ENCODE measurements at places on chromosomes 2 and 18.

DNA sequence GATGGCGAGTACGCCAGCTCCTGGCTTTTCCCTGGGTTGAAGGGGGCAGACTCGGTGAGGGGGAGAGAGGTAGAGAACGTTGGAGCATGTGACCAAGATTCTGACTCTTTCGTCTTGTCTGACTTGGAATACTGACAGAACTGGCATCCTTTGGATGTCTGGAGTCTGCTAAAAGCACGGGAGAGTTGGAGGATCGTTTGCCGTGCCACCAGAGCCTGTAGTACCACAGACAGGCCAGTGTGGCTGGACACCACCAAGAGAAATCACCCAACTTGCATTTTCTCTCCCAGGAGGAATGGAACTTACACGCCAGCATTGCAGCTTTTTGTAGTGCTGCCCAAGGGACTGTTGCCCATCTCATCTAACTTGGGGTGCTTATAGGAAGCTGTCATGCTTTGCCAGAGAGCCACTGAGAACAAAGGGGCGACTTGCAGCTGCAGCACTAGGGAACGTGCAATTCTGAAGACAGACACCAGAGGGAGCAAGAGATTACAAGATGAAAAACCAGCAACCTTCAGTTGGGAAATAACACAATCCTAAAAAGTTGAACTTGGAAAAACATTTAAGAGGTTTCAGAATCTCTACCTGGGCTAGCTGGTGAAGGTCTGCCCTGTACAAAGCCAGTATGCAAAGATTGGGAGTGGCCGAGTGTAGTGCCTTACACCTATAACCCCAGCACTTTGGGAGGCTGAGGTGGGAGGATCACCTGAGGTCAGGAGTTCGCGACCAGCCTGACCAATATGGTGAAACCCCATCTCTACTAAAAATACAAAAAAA lies 24.1 kb downstream of the PSMG2 start:
- peak; percentile 17 for DNase-seq

- DNase-seq: no peak
Observed at GRCh38 chr2:76268902-76269620, 558.3 kb upstream of the GCFC2 start.

DNA sequence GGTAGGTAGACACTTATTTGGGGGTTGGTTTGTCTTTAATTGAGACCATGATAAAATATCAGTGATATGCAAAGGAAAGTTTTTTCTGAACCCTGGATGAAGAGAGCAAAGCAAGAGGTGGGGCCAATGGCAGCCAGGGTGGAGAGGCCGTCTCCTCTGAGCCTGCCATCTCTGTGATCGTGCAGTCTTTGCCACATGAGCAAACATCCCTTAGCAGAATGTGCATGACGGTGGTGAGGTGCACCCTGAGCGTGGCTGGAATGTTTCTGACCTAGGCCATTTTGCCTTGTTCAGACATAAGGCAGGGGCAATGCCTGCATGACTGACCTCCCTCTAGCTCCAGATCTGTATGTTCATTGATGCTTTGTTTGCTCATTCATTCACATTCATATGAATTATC lies 6.0 kb downstream of the NCK2 start:
- no peak for DNase-seq

DNA sequence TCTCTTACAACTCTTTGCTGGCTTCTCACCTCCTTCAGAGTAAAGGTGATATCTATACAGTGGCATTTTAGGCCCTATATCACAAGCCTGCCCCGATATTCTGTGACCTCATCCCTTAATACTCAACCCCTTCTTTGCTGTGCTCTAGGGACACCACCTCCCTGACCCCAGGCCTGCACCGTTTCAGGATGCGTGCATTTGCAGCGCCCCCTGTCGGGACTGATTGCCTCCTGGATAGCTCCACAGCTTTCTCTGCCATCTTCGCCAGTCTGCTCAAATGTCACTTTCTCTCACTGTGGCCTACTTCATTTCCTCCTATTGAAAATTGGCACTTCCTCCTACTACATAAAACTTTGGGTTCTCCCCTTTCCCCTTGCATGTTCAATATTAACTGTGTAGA lies 289.6 kb downstream of the SOCS6 start:
- no peak for DNase-seq

DNA sequence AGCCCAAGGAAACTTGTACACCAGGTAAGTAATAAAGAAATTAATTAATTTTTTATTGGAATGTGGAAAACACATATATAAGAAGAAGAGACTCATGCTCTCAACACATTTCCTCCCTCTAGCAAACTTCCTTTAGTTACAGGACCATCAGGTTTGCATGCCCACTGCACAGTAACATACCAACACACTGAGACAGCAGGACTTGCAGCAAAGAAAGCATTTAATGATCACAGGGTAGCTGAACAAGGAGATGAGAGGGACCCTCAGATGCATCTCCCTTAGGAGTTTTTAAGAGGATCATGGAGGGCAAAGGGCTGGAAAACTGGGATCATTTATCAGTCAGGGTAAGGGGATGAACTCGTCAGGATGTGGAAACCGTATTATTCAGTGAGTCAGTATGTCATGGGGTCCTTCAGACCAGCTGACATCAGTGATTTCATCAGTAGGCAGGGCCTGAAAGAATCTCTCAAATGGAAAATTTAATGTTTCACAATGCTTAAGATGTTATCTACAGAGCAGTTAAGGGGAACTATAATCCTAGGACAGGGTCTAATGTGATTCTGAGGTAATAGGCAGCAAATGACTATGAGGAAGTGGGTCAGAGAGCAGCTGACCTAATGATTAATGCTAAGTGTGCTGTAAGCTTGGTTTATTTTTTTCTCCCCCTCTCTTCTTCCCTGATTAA lies 193.8 kb upstream of the RND3 start:
- no peak for DNase-seq

GRCh38 chr18:78777992-78778391 lies 201.6 kb upstream of the SALL3 start:
- DNase-seq: no peak

DNA sequence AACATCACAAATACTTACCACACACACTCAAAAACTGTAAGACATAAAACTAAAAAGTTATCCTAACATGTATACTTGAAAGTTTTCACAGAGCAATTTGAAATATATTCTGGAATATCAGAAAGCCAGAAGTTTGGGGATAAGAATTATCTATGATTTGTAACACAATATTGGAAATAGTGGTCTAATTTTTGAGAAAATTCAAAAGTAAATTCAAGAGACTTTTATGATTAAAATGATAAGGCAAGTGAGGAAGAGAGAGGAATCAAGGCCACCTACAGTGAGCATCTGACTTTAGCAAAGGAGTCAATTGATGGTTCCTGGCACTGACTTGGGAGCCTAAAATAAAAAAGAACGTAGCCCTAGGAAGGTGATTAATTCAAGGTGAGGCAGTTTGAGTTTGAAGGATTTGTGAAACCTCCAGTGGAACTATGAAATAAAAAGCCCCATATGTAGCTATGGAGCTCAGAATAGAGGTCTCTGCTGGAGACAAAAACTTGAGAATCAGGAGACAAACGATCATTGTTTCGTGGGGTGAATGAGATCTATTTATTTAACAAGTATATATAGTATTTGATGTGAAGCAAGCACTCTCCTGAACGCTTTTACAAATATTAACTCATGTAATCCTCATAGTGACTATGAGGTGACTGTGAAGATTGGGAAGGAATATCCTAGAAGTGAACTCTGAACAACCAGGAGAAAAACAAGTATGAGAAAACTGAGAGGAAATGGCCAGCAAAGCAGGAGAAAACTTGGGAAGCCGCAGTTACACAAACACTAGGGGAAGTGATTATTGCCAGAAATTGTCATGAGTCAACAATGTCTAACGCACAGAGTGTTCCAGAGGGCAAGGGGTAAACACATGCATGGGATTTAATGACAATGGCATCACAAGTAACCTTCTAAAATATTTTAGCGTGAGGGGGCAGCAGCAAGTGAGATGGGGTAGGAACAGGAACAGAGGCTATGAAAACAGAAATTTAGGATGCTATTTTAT lies 12.8 kb downstream of the TFPI start:
- no peak for DNase-seq

DNA sequence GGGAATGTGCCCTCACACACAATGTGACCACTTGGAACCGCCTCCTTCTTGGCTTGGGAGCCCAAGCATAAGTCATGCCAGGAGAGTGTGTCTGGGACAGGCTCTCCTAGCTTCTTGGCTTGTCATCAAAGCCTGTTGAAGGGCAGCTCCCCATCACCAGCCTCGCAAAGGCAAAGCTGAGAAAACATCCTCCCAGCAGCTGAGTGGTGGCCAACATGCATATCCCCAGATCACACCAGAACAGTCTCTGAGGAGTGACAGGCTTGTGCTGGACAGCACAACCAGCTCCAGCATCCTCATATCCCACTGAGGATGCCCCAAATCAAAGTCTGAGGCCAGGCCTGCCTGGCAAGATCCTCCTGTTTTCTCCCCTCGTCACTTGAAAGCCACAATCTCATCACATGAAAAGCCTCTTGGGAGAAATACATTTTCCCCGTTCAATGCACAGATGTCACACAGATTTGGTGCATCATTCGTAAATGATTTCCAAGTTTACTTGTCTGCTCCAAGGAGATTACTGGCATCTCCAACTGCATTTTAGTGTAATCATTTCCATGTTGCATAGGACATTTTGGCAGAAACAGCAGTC lies 269.3 kb downstream of the TTC32 start:
- DNase-seq: no peak

- no peak for DNase-seq
Observed at GRCh38 chr18:65124633-65125032, 626.2 kb upstream of the CDH7 start.

DNA sequence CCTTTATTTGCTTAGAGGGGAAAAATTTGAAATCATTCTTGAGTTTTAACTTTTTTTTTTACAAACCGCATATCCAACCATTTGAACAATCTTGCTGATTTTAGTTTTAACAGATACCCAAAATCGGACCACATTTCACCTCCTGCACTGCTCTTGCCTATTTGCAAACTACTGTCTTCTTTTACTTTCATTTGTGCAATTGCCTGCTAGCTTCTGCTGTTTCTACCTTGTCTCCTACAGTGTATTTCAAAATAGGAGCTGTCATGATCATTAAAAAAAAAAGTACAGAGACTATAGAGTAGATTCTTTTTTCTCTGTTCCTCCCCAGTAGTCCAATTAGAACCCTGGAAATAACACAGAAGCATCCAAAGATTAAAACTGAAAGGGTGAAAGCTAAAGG lies 1081.2 kb downstream of the SOCS6 start:
- DNase-seq: no peak

DNA sequence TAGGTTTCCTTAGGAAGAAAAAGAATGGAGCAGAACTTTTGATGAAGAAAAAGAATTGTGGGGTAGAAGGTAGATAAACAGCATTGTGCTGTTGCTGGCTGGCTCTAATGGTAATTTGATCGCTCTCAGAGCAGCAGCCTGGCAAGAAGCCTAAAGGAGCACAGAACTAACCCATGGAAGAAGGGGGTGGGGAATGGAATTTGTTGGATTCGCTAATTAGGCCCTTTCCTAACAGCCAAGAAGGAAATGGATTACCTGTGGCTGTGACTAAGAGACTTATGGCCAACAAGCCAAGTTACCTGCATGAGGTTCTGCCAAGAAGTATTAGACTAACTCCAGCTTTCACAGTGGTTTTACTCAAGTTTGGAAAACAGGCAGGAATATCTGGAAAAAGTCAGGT lies 210.6 kb downstream of the IKZF2 start:
- DNase-seq: no peak

- no peak for DNase-seq
Observed at GRCh38 chr18:9701609-9702349, 6.3 kb upstream of the RAB31 start.

GRCh38 chr18:30556112-30556511 lies 486.4 kb downstream of the DSC3 start:
- DNase-seq: no peak

DNA sequence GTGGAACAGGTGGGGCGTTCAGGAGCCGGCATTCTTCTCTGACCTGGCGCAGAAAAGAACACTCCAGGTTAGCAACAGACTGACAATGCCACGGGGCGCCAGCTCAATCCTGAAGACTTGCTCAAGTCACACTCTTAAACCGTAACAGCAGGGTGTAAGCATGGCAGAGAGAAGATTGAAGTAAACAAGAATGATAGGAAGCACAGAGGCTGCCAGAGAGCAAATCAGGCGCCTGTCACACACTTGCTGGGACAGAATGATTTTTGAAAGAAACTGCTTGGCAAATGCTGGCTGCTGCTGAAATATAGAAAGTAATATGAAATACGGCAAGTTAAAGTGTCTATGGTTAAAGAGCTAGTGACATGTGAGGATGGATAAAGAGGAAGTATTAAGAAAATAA lies 80.5 kb downstream of the MEP1B start:
- DNase-seq: no peak

DNA sequence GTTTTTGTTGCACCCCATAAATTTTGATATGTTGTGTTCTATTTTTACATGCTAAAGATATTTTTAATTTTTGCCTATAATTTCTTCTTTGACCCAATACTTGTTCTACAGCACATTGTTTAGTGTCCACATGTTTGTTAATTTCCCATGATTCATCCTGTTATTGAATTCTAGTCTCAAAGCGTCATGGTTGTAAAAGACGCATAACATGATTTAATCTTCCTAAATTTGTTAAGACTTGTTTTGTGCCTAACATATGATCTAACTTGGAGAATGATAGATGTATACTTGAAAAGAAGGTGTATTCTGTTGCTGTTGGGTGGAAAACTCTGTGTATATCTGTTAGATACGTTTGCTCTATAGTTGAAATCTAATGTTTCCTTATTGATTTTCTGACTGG lies 27.1 kb upstream of the SULT1C3 start:
- DNase-seq: no peak

DNA sequence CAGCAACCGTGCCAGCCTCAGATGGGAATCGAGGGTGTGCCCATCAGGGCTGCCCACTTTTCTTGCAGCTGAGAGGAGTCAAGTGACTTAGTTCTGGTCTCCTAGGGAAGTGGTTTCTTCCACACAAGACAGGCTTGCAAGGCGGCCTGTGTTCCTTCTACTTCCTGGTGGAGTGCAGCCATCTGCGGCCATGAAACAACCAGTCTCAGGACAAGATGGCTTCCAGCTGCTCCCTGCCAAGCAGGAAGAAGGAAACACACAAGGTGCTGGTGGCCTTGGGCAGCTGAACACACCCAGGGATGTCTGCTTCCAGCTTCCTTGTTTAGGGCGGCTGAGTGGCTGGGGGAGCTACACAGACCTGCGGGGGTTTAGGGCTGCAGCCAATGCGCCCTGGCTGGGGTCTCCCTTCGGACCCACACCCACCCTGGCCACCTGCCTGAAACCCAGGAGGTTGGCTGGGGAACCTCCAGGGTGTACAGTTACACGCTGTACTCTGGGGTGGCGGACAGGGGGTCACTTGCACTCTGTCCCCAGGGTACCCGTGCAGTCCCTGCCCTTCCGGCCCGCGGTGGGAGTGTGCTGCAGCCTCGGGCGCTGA lies 34.7 kb downstream of the PTPN18 start:
- DNase-seq: no peak

All from activated T-helper 1 cell treated with anti-CD3 and anti-CD28 coated beads, Interleukin-2, amount 50 U/mL, for 16 hours (primary cell).